Posterior cingulate gyrus (tissue), 11 donors: ENCODE measurements at places on chromosomes 7 and 10.

GRCh38 chr7:75814407-75814947 lies 871 bp upstream of the CCL24 start:
- no peak for DNase-seq

GRCh38 chr7:137080516-137081203 lies 212.2 kb downstream of the CHRM2 start:
- DNase-seq: peak; percentile 68

DNA sequence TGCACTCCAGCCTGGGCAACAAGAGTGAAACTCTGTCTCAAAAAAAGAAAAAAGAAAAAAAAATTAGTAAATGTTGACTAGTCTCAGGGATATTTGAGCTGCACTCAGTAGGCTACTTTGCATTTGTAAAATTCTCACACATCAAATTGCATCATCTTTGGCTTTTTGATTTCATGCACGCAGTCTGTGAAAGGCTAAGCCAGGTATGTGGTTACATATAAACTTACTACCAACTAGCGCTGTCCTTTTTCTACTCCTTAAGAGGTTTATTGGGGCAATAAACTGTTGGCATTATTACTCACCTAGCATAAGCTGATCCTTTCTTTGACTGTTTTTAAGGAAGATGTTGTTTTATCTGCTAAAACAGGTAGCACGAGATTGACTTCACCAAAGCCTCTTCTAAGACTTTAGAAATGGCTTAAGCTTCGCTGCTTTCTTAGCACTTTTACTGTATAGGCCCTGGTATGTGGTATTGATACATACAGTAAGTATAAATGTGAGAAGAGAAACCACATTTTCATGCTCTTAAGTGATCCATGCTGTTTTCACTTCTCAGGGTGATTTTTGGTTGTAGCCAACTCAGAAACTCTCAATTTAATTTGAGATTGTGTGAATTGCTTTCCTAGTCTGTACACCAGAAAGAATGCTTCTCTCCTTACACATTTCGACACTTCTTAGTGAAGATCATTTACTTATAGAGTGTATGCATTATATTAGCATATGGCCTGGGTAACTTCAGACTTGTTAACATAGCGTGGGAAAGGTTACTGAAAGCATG lies 323.9 kb downstream of the AUTS2 start:
- DNase-seq: no peak

GRCh38 chr10:126227762-126228134 lies 160.5 kb downstream of the ADAM12 start:
- no peak for DNase-seq

- no peak for DNase-seq
Measured at GRCh38 chr10:127614484-127615017, 65.4 kb downstream of the NPS start.

- no peak for DNase-seq
Measured at GRCh38 chr7:142485617-142486226, 227.9 kb upstream of the PRSS58 start.

DNA sequence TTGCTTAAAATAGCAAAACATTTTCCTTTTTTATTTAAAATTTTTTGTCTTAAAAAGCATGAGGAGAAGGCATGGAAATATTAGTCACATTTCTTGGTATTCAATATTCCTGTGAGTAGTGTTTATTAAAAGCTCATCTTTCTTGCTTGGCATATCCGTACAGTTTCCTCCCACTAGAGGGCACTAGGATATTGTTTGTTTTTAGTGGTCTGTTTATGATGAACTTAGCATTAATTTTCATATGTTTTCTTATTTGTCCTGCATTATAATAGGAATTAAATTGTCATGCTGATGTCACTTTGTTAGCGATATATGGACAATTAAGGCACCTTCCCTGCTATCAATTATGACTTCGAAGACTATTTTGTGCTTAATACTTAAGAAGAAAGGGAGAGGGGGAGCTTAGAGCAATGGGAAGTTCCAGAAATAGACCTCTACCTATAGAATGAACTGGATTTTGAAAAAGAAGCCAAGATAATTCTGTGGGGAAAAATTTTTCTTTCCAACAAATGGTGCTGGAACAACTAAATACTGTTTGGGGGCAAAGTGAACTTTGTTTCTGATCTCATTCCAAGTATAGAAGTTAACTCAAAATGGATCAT lies 91.0 kb upstream of the STRIP2 start:
- no peak for DNase-seq

DNA sequence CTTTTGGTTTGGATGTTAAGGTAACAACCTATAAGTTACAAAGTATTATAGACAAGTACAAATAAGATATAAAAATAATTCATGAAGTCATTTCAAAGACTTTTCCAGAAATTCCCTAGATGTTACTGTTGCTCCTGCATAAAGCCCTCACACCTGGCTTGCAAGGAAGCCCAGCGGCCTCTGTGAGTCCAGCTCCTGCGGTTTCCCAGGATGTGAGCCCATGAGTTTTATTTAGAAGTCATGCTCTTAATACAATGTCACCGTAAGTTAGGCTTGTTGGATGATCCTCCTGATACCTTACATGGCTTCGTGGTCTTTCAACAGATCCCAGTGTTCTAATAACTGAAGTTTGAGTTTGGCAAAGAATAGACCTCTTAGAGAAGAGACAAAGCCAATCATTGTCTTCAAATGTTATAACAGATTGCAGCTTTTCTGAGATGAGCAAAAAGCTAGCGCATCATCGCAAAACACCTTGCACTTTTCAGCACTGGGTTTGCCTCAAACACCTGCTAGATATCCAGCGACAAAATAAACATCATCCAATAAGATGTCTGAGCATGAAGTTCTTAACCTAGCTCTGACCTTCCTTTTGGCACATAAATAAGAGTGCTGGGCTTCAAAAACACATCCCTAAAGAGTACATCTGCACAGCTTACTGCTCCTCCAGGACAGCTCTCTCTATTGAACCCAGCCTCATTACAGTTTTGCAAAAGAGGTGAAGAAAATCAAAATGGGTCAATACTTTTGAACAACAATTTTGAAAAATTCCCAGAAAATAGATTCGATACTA lies 3.6 kb downstream of the FAM171A1 start:
- no peak for DNase-seq

DNA sequence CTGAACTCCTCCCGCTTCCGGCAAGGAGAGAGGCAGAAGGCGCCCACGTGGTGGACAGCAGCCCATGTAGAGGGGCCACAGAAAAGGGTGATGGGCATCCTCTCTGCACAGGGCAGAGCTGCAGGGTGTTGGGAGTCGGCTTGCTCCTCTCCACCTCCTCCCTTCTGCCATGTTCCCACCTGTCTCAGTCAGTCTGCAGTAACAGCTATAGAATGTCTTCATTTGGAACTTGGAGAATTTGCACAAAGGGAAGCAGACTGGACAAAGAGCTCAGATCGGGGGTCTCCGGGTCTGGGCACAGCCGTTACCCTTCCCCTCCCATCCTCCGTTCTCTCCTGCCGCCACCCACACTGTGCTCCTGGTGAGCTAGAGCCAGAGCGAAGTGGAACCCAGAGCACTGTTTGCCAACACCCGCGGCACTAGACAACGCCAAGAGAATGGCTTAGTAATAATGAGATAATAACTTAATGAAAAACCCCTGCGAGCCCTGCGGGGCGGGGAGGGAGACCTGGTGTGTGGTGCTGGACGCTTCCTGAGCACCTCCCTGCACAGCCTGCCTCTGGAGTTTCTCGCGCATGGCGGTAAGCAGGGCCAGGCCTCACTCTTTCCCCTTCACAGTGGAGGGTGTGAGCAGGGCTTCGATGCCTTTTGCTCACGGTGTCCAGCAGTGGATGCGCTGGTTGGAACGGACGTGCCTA lies 254.7 kb downstream of the PAXIP1 start:
- DNase-seq: no peak

- DNase-seq: no peak
Measured at GRCh38 chr10:30378201-30378995, 29.3 kb upstream of the MTPAP start.

DNA sequence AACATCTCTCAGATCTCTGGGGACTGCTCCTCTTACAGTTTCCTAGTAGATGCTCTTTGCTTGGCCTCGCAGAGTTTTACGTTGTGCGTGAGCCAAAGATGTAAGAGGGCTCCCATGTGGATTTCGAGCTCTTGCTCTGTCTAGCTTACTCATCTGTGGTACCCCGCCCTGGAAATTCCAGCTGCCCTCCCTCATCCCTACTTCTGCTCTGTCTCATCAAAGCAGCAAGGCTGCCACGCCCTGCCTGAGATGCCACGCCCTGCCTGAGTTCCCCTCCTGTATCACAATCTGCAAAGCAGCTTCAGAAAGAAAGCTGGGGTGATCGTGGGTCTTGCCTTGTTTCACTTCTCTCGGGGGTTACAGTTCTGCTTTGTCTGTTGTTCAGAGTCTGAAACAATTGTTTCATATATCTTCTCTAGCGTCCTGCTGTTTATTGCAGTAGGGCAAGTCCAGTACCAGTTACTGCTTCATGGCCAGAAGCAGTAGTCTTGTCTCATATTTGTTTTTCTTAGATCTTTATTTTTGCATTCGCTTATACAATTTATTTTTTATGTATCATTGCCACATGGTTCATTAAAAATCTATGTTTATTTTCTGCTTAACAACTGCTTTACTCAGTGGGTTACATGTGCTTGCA lies 36.1 kb upstream of the CCNY start:
- DNase-seq: no peak

GRCh38 chr10:8321990-8322389 lies 267.5 kb downstream of the GATA3 start:
- no peak for DNase-seq

GRCh38 chr10:32459051-32459698 lies 13.2 kb downstream of the CCDC7 start:
- DNase-seq: no peak

DNA sequence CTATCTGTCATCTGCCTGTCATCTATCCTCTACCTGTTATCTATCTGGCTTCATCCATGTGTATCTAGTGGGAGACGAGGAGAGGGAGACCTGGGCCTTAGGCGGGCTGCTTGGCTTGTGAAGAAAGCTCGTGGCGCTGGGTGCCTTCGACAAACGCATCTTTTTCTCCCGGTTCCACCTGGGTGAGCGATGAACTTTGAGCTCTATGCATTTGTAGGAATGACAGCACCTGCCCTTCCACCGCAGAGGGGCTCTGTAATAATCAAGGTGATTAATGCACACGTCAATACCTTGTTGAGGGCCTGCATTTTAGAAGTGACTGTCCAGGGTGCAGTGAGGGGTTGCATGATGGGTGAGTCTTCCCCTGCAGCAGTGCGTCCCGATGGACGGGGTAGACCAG lies 2.6 kb upstream of the VIPR2 start:
- DNase-seq: no peak

- no peak for DNase-seq
Measured at GRCh38 chr10:70518695-70519094, 40.1 kb downstream of the PALD1 start.

DNA sequence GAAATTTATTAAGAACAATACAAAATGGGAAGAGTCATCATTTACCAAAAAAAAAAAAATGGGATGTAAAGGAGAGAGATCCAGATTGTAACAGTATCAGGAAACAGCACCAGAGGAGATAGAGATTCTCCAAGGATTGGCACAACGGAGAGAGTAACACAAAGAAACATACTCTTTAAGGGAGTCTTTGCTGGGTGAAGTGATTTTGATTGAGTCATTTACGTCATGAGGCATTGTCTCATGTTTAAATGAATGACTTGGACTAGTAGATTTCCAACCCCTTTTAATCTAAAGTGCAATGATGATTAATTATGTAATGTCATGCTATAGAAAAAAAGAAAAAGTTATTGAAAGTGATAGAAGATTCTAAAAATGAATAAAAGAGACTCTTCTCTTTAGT lies 68.8 kb downstream of the ITGB8 start:
- DNase-seq: no peak

- no peak for DNase-seq
Measured at GRCh38 chr7:83347945-83348444, 185.3 kb upstream of the PCLO start.

DNA sequence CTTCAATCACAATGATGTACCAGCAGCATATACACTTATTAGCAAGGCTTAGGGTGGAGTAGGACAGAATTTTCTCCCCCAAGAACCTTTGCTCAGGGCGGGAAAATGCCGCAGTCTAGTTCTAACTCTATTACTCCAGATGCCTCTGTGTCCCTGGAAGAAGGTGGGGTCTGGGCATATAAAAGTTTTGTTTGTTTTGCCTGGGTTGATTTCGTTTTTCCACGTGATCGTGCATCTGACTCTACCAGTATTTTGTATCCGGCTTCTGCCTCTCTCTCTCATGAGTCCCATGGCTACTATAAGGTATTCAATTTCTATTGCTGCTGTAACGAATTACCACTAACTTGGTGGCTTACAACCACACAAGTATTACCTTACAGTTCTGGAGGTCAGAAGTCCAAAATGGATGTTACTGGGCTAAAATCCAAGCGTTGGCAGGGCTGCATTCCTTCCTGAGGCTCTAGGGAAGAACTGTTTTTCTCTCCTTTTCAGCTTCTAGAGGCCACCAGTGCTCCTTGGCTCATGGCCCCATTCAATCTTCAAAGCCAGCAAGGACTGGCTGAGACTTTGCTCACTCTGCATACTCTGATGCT lies 181.2 kb upstream of the PRSS58 start:
- no peak for DNase-seq

DNA sequence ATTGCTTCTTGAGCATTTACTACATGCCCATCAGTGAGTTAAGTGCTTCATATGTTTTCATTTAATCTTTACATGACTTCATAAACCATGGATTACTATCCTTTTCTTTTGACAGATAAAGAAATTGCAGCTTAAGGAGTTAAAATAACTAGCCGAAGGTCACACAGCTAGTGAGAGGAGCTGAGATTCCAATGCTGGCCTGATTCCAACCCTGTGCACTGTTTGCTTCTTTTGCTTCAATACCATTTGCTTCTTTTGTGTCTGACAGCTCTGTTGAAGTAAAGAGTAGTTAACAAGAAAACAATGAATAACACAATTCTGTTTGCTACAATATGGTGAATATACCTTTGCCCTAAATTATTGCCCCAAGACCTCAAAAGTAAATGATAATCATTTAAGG lies 132.4 kb downstream of the GRM3 start:
- no peak for DNase-seq

DNA sequence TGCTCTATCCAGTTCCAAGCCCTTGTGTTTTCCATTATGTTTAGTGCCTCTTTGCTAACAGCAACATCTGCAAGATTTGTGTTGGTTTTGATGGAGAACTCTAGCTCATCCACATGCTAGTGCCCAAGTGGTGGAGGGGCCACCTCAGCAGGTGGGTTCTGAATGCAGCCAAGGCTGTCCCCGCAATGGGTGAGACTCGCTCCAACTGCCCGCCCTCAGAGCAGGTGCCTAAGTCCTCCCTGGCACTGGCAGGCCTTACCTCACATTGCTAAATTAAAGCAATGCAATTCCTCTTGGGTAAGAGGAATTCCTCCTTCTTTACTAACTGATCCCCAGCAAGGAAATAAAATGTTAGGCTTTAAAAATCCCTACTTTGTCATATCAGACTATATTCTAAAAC lies 146.8 kb downstream of the ADCY1 start:
- no peak for DNase-seq

- DNase-seq: no peak
Measured at GRCh38 chr10:73857446-73857845, 16.9 kb downstream of the CAMK2G start.
